ENCODE measurements at places on chromosomes 3 and 15.

- DNase-seq: no peak
Measured at GRCh38 chr3:148992027-148992634, 791 bp downstream of the GYG1 start.

DNA sequence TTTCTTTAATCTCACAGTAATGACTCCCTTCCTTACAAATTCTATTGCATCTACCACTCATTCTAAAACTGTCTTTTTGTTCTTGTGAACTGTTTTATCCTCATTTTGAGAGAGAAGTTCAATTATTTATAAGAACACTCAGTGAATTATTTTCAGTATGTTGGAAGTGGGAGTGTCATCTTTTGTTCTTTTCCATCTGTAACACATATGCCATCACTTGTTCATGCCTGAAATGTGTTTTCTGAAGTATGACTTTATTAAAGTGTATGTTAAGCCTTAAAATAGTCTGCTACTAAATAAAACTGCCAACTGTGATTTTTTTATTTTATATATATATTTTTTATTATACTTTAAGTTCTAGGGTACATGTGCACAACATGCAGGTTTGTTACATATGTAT is 623.0 kb upstream of the CBLB start:
- DNase-seq: no peak

DNA sequence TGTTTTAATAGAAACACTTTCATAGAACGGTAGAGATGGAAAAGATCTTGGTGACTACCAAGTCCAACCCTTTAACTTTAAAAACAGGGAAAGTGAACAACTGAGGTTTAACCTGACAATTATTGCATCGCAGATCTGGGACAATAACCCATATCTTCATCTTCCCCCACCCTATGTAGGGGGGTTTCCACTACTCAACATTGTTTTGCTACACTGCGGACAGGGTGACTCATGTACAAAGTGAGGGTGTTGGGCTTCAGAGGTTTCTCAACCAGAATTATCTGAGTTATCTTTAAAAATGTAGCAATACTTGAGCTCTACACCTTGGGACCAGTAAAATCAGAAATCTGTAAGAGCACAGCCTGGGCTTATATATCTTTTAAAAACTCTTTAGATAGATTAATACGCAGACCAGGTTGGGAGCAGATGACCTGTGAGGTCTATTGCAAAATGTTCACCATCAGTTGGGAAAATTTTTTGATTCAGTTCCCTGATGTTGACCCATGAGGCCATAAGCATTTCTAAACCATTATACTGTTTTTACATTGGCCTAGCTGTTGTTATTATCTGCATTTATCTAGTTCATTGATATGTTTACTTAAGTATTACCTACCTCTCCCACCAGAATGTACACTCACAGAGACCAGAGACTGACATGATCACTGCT is 103.6 kb upstream of the ICE2 start:
- DNase-seq: no peak

GRCh38 chr3:42002790-42003189 is 40.9 kb upstream of the ULK4 start:
- DNase-seq: no peak

DNA sequence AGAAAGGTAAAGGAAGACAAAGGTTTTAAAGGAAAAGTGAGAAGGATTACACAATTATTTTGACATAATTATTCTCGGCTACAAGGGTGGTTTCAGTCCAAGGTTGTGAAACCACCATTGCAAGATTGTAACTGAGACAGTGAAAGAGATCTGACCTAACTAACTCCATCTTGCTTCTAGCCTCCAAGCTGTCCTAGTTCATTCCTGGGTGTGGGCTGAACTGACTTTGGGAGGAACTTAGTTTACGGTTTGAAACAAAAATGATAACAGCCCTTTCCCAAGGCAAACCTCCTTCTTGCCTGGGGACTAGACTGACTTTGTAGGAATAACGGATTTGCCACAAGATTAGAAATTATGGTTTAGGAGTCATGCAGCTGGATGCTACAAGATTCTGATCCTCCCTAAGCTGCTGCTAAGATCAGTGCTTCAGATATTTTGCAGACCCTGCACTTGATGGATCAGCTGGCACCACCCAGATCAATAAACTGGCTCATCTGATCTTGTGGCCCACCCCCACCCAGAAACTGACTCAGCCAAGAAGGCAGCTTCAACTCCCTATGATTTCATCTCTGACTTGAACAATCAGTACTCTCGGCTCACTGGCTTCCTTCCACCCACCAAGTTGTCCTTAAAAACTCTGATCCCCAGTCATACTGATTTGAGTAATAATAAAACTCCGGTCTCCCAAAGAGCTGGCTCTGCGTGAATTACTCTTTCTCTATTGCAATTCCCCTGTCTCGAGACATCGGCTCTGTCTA is 57.7 kb upstream of the AADACL2 start:
- no peak for DNase-seq

DNA sequence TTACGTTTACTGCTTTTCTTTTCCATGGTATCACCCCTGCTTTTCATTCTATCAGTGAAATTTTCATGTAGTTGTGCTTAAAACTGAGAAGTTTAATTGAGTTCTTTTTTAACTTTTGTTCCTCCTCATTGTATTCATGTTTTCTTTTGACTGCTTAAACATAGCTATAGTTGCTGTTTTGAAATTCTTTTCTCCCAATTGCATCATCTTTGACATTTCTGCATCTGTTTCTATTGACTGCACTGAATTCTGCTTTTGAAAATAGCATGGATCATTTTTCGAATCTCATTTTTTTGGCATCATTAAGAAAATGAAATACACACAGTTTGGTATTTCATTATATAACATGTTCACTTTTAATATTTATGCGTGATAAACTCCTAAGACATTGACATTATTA is 694.9 kb downstream of the MECOM start:
- DNase-seq: no peak

GRCh38 chr3:73490453-73491286 is 134.1 kb downstream of the PDZRN3 start:
- no peak for DNase-seq

DNA sequence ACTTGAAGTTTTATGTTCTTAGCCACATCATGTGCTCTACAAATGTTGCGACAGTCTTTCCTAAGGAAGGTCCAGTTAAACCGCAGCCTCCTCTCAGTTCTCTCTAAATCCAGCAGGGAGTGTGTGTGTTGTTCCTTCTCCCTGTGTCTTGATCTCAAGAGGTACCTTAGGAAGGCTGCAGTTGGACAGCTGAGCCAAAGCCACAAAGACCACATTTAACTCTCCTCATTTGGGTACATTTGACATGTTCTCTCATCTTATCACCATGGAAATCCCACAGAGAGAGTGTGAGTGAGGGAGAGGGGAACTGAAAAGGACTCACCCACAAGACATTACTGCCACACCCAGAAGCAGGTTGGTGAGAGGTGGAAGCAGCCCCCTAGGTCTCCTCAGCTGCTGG is 79.5 kb downstream of the CD200R1L start:
- no peak for DNase-seq

- no peak for DNase-seq
Measured at GRCh38 chr3:133880287-133880686, 15.4 kb downstream of the RAB6B start.

- no peak for DNase-seq
Measured at GRCh38 chr3:103195216-103195615, 760.4 kb downstream of the ZPLD1 start.

DNA sequence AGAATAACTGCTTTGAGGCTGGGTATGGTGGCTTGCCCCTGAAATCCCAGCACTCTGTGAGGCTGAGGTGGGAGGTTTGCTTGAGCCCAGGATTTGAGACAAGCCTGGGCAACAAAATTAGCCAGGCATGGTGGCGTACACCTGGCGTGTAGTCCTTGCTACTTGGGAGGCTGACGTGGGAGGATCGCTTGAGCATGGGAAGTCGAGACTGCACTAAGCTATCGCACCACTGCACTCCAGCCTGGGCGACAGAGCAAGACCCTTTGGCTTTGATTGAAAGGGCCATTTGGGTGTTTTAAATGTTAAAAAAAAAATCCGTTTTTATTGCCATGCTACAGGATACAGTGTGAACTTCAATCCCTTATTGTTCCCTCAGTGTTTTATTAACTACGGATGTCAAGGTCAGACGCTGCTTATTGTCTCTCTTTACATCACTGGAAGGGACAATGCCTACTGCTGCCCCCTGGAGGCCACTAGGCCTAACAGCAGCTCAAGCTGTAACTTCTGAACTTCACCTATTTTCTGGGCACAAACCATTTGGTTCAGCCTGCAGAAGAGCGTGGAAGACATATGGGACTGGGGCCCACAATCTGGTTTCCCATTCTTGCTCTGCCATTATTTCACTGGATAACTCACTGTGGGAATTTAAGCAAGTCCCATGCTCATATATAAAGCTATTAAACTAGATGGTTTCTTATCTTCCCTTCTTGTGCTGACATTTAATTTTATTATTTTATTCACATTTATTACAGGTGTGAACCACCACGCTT is 15.3 kb upstream of the IREB2 start:
- no peak for DNase-seq

DNA sequence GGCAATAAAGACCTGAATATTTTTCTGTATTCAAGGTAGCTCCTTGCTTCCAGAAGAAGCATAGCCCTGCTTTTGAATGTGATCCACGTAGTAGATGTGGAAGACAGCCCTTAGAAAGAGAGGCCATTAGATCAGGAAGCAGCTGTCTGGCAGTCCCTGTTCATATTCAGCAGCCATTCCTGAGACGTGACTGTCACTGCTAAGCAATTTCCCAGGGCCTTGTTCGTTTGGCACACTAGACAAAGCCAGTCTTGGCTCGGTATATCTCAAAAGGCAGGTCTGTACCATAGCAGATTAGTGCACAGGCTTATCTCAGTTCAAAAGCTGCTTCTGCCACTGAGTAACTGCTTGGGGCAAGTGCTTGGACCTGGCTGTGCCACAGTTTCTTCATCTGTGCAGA is 287.8 kb upstream of the MCTP2 start:
- DNase-seq: no peak

All from cortex of kidney (tissue), 1 donor.